NCI-H1092 treated with DMSO at 0.1 percent for 48 hours (cell line): ENCODE measurements at places on chromosomes 2 and 18.

DNA sequence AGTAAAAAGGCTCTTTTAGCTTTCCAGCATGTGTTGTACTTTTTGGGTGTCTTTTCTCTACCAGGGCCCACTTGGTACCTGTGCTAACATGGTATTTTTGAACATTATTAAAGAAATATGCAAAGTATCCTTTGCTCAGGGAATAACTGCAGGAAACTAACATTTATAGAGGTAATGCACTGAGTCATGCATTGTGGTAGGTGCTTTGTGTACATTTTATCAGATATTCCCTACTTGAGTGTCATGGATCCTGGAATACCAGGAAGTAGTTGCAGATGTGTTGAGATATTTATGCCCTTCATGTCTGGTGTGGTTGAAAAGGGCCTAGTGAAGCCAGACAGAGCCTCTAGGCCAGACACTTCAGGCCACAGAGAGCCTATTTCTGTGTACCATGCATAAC lies 215.5 kb upstream of the CYRIA start:
- no peak for DNase-seq

GRCh38 chr18:63683152-63683551 lies 19.6 kb upstream of the SERPINB11 start:
- DNase-seq, result no peak

DNA sequence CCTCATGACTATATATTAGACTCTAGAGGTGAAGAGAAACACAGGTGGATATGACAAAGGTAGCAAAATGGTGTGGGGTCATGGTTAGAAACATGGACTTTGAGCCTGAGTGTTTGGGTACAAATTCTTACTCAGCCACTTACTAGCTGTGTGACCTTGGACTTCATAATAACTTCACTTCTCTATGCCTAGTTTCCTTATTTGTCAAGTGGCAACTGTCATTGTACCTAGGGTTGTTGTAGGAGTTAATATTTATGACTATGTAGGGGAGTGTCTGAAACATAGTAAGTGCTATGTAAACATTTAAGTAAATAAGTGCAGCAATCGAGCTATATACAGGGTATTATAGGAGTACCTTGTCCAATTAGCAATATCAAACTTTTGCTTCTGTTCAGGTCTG lies 49.7 kb upstream of the RAPH1 start:
- no peak for DNase-seq

DNA sequence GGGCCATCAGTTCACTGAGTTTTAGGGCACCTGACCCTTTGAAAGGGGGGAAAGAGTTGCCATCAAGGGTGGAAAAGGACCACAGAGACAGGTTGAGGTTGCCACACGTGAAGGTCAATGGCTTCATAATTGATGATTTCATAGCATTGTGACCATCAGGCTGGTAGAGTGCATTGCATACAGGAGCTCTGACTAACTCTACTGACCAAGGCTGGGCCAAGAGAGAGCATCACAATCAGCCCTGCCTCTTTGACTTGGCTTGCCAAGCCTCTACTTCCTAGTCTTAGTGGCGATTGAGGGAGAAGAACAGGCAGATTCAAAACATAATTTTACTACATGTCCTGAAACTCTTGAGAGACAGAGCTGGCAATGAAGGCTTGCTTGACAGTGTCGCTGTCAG lies 5.8 kb upstream of the TNP1 start:
- DNase-seq, result no peak

- DNase-seq, result no peak
These were observed 132.9 kb upstream of the PKDCC start for GRCh38 chr2:41914936-41915335.

DNA sequence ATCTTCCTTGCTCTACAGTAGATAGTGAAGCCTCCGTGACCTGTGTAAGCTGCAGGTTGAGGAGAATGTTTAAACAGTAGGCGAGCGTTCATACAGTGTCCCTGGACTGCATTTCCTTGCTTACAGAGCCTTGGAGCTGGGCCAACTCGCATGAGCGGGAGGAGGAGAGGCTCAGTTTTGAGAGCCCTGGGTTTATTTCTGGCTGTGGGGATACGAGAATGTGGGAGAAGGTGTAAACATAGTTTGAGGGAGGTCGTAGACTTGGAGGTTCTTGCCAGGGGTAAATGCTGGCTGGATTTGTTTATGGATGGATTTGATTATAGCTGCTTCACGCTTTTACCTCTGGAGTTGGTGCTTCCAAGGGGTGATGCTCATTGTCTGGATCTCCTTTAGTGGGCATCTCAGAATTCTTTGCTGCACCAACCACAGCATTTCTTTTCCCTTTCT lies 20.8 kb downstream of the CRIM1 start:
- DNase-seq, result peak; percentile 23

DNA sequence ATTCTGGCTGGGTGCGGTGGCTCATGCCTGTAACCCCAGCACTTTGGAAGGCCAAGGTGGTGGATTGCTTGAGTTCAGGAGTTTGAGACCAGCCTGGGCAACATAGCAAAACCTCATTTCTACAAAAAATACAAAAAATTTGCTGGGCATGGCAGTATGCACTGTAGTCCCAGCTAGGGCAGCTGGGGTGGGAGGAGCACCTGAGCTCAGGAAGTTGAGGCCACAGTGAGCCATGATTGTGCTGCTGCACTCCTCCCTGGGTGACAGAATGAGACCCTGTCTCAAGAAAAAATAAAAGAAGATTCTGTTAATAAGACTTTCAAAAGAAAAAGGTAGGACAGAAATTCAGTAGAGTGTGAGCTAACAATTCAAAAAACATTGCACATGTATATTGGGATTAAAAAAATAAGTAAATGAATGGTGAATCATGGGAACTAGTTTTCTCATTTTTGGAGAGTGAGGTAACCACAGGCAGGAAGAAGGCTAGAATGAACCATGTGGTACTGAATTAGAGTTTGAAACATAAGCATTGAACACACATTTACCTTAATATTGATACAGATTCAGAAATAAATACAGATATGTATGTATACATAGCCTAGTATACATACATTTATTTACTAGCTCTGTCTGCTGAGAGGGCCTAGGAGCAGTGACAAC lies 53.5 kb downstream of the NCOA1 start:
- no peak for DNase-seq

- DNase-seq, result peak; percentile 42
These were observed 39.3 kb downstream of the LCT start for GRCh38 chr2:135797497-135798274.
